ENCODE measurements at places on chromosomes 1 and 21.

DNA sequence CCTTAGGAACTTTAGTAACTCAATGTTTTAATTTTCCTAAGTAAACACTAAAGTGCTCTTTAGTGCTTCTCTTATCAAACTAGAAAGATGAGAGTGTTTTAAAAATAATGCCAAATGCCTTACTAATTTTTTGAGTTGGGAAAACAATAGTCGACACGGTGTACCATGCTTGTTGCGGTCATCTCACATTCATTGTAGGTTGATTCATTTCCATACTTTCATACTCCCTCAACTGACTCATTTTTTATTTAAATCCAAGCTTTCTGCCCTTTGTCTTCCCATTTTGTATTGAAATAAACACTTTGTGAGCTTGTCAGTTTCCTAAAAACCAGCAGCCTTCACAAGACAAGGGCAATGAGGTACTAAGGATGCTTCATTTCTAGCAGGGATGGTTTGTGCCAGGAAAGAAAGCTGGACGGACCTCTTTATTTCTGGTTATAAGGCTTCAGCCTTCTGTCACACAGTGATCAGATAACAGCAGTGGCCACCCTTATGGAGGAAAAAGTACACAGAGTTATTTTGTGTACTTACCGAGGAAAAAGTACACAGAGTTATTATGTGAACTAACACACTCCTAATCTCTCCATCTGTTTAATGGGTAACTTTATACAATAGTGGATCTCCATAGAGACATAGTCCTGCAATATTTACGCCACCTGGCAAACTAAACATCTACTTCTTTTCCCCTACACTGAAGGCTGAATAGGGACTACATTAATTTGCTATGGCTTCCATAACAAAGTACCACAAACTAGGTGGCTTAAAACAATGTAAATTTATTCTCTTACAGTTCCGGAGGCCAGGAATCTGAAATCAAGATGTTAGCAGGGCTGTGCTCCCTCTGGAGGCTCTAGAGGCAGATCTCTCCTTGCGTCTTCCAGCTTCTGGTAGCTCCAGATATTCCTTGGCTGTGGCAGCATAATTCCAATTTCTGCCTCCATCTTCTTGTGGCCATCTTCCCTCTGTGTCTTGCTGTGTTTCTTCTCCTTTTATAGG lies 13.0 kb upstream of the CCDC190 start:
- no peak for ATAC-seq

GRCh38 chr1:208194944-208195343 lies 49.2 kb downstream of the PLXNA2 start:
- ATAC-seq: no peak

- ATAC-seq: no peak
Measured at GRCh38 chr1:17542645-17543044, 3.1 kb downstream of the ARHGEF10L start.

GRCh38 chr1:165288350-165289120 lies 68.0 kb downstream of the LMX1A start:
- no peak for ATAC-seq

GRCh38 chr1:53314096-53314495 lies 13.8 kb downstream of the LRP8 start:
- ATAC-seq: no peak

DNA sequence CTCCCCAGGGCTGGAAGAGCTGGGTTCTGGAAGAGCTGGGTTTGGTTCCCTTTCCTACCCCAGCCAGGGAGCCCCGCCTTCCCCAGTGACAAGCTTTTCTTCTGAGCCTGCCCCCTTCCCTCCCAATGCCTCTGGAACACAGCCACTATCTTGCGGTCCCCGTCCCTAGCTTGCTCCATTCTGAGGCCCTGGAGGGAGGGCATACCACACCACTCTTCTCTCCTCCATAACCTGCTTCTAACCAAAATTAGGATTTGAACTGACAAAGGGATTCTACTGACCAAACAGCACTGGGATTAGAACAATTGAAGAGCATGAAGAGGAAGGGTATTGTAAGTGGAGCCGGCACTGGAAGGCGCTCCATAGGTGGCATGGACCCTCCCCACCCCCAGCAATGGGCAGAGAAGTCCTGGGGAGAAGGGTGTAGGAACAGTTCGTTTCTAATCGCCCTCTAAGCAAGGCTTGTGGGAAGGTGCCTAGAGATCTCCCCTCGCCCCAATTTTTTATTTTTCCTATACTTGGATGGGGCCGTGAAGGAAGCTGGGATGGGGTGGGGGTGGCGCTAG lies 690 bp downstream of the C1orf216 start:
- no peak for ATAC-seq

DNA sequence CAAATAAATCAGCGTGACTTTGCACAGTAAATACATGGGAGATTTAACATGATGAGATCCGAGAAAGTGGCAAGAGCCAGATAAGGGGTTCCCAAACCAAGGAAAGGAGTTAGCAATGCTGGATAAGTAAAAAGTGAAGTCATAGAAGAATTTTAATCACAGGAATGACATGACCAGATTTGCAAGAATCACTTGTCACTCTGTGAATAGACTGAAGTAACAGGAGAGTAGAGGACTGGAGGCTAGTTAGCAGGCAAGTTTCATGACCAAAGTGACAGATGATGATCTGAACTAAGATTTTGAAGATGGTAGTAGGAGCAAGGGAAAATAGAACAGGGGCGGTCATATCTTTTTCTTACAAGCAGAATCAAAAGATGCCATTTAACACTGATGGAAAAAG lies 8.4 kb downstream of the CFH start:
- no peak for ATAC-seq

- no peak for ATAC-seq
Measured at GRCh38 chr21:46005081-46005480, 23.5 kb downstream of the COL6A1 start.

GRCh38 chr1:172948457-172948856 lies 102.3 kb downstream of the TNFSF18 start:
- ATAC-seq: peak; percentile 63

- no peak for ATAC-seq
Measured at GRCh38 chr1:228497206-228497605, 10.0 kb downstream of the RNF187 start.

GRCh38 chr1:2145946-2146835 lies 48.4 kb downstream of the FAAP20 start:
- peak; percentile 30 for ATAC-seq

DNA sequence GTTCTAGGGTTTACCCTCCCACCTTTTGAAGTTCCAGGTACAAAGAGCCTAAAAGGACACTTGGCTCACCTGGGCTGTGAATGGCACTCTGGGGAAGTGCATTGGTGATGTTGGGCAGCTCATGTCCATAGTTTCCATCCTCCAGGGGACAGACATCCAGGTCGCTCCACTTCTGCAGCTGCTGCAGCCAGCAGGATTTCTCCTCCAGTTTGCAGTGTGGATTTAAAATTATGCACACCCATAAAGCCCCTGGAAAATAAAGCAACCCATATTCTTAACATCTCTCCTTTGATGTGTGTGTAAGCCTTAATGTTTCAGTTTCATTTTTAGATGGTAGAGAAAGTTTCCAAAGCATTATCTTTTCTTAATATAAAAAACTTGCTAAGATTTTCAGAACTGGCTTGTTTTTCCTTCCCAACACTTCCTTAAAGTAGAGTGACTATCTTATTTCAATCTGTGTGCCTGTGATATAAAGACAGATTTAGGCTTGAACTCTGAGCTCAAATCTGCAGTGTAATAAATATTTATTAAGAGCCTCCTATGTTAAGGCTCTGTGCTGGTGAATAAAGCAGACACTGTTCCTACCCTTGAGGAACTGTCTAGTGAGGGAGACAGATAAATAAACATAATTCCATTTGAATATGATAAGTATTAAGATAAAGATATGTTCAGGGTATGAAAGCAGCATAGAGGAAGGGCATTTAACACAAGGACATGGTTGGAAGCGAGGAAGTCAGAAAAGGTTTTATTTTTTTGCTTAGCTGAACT lies 39.1 kb downstream of the UROD start:
- peak; percentile 76 for ATAC-seq

DNA sequence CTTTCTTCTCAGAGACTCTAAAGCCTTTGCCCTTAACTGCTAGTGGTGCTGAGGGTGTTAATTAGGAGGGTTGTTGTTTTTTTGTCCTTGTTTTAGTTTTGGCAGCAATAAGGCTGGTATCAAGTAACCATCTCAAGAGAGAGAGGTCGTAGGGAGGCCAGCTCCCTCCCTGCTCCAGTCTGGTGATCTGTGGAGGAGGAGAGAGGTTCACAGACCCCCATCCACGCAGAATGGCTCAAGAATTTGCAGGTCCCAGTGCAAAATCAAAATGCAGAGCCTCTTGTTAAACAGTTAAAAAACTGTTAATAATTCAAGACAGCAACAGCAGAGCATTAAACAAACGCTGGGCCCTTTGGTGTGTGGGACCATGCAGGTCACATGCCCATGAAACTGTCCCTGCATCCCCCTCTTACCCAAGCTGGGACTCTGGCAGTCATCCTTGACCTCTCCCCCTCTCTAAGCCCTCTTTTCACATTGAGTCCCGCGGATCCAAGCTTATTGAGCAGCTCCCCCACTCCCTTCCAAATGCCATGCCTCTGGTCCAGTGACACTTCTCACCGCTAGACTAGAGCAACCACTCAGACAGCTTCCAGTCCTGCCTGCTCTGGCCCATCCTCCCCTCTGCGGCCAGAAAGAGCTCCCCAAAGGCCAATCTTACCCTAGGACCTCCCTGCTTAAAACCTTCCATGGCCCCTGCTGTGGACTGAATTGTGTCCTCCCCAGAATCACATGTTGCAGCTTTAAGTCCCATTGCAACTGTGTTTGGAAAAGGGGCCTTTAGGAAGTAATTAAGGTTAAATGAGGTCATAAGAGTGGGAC lies 47.7 kb upstream of the RPL11 start:
- ATAC-seq: no peak

- ATAC-seq: no peak
Measured at GRCh38 chr1:115712911-115713609, 55.5 kb downstream of the CASQ2 start.

- no peak for ATAC-seq
Measured at GRCh38 chr1:214976665-214977064, 105.9 kb upstream of the KCNK2 start.

GRCh38 chr1:40310983-40311642 lies 6.0 kb downstream of the COL9A2 start:
- ATAC-seq: no peak

DNA sequence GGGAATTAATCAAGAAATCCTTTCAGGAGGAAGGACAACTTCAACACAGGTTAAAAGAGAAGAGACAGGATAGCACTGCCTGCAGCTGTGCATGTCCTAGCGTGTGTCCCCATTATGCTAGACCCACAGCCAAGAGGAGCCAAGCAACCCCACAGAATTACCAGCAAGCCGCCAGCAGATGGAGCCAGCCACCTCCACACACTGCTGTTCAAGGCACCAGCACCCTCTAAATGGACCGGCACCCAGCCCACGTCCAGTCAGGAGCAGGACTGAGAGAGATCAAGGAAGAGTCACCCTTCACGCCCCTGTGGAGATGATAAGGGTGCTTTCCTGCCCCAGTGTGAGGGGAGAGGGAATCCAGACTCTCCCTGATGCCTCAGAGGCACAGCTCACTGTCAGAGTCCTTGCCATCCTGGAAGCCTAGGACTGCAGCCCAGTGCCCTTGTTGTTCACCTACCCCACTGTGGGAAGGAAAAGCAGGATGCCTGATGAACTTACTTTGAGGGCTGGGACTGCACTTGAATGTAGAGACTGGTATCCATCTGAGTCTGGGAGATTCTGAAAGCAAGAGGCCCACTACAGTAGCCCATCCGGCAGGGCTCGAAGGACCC lies 37.1 kb upstream of the CTTNBP2NL start:
- ATAC-seq: peak; percentile 25

DNA sequence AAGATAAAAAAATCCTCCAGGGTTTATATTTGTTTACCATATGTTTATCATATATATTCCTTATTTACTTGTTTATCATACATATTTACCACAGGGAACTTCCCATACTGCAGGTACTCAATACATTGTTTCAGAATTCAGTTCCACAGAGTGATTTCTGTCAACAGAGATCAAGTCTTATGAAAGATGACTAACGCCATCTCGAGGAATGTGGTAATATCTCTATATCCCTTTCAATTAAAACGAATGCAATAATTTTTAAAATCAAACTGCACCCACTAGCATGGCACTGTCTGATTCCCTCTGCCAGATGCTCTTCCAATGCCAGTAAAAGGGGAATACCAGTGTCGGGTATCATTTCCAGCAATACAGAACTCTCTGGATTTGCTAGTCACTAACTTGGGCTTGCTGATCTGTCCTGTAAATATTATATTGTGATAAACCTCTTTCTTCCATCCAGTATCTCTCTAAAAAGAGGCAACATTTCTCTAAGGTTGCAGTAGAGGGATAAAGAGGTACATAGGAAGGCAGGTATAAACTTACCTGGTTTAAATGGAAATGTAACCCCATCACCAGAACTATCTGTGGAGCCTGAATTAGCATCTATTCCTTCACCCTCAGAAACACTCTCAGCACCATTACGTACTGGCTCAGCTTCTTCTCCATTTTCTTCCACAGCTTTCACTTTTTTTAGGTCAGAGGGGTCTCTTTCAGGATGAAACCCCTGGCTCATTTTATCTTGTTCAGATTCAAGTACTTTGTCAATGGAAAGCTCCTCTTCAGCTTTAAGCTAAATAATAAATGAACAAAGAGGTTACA lies 112.3 kb upstream of the HP1BP3 start:
- ATAC-seq: no peak

All from activated CD4-positive, CD25-positive, alpha-beta regulatory T cell treated with anti-CD3 and anti-CD28 coated beads, Interleukin-2, amount 50 U/mL, for 24 hours (primary cell).